Fibroblast of skin of abdomen (primary cell): ENCODE measurements at places on chromosomes 6 and 20.

GRCh38 chr6:3284436-3284876 lies 25.7 kb downstream of the PSMG4 start:
- DNase-seq: no peak

DNA sequence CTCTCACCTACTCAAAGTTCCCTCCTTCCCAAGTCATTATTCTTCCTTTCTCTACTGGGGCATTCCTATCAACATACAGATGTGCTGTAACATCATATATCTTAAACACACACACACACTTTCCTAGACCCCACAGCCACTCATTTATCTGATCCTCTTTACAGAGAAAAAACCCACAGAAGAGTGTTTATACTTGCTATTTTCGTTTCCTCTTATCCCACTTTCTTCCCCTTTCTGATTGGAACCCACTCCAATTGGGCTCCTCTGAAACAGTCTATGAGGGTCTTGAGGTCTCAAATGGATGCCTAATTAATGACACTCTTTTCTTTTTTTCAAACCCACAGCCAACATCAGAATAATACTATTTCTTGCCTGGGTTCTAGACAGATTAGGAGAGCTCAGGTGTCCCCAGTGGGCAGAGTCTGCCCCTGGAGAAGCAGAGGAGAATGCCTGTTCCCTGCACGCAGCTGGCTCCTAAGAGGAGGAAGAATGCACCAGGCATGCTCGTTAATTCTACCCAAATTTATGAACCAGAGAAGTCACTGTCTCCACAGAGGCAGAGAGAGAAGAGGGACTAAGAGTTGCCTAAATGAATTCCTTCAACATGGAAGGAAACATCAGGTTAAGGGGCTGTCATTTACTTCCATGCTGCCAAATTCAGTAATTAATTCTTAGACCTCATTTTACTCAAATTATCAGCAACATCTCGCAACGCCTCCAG lies 65.9 kb downstream of the CRYBG1 start:
- DNase-seq: no peak

DNA sequence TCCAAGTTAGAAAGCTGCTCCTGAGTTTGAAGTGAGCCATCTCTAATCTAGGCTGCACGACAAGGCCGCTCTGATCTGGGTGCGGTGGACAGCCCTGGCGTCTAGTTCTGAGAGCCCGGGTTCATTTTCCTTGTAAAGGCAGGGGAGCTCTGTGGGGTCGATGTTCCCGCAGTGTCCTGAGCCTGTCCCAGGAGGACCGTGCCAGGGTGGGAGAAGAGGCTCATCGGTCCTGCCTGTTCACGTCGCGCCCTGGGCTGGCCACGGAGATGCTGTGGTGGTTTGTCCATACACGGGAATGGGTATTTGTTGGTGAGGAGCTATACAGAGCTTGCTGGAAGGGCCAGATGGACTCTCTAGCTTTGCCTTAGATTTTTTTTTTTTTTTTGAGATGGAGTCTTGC lies 27.0 kb downstream of the PSMG4 start:
- DNase-seq: no peak

DNA sequence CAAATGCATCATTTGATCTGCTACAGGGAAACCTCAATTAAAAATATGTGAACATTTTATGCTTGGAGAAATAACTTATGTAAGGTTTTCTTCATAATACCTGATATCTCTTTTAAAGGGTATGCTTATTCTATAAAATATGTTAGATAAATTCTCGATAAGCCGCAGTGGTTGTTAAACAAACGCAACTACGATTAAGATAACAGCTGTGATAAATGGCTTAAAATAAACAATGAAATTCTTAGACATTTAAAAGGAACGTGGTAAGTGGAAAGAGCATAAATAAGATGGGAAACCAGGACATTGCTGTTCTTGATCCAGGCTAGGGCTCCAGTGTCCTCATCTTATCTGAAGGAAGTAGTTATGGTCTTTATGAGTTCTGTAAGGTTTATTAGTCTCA lies 415.9 kb downstream of the CD83 start:
- no peak for DNase-seq

DNA sequence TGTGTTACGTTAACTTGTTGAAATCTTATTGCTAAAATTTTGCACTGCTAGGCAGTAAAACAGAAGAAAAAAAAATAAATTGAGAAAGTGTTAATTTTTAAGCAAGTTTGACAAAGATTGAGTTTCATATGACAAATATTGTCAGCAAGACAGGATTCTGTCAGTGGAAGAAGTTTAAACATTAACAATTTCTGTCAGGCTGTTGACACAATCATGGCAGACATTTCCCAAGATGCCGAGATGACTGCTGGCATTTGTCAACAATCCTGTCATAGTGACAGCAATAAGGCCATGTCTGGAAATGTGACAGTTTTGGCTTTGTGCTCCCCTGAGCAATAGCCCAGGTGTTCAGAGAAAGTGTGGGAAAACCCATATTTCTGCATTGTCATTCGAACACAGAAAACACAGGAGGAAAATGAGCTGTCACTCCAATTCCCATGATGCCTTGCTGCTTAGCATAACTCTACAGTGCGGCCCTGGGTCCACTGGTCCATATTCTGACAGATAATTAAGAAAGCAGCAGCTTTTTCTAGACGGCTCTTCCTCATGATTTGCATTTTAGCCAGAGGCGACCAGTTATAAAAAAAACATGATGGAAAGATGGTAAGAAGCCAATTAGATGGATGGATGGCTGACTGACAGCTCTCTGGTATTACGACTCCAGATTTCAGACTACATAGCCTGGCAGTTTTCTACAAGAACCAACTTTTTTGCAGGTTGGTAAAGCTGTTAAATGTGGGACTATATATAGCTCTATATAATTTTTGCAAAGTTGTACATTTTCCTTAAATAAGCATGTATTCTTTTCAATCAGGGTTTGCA lies 43.6 kb upstream of the DEFB112 start:
- no peak for DNase-seq
